Neuronal stem cell (in vitro differentiated cells): ENCODE measurements at places on chromosomes 2 and 18.

DNA sequence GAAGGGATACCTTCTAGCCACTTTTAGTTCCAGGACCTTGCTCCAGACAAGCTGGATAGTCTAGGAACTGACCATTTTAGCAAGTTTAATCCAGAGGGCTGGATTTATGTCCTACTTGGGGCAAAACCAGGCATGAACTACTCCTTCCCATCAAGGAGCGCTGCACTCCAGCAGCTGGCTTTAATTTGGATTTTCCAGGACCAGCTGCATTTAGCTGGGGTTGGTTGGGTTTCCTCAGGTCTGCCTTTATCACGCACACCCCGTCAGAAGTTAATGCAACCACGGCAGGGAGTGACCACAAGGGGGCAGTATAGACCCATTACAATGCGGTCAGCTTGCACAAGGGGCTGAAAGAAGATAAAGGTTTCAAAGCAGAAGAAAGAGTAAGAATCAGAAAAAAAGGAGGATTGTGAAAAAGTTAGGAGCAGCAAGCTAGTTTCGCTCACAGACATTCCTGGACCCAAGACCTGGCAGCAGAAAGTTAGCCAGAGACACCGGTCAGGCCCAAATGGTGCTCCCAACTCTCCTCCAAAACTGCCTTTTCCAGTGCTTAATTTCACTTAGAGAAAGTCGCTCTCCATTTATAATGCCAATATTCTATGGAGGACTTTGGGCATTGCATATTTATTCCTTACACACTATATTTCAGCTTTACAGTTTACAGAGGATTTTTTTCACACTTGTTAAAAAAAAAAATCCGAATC, 40.1 kb downstream of the SLC4A1AP start:
- peak; percentile 86 for DNase-seq

GRCh38 chr2:182186132-182186735, 200.6 kb downstream of the PPP1R1C start:
- DNase-seq, result peak; percentile 33

DNA sequence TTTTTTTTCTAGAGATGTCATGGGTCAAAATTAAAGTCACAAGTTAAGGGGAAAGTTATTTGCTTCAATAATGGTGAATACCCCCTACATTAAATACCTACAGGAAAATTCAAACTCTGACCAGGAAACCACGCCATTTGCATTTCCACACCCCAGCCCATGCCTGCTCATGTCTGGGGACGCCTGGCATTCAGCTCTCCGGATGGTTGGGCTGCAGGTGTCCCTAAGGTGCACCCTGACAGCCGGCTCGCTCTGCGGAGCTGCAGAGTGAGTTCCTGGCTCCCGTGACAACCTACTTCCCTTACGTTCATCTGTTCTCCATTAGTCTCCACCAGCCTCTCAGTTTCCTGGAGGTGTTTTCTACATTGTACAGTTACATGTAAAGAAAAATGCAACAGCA, 122.7 kb upstream of the RIOK3 start:
- DNase-seq, result no peak

DNA sequence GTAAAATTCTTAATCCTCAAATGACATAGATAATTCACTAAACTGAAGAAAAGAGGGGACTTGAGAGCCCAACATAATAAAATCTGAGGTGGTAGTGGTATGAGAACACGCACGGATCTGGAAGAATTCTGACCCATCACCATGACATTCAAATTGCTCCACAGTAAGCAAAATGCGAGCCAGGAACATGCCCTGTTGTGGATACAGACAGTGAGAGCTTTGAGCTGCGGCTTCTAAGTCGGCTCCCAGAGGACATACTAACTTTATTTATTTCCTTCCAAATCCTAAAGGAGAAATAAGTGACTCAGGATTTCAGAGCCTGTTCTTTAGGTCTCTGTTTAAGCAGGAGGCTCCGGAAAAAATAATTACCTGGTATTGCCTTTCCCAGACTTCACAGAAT, 143.4 kb upstream of the SMAD7 start:
- no peak for DNase-seq

DNA sequence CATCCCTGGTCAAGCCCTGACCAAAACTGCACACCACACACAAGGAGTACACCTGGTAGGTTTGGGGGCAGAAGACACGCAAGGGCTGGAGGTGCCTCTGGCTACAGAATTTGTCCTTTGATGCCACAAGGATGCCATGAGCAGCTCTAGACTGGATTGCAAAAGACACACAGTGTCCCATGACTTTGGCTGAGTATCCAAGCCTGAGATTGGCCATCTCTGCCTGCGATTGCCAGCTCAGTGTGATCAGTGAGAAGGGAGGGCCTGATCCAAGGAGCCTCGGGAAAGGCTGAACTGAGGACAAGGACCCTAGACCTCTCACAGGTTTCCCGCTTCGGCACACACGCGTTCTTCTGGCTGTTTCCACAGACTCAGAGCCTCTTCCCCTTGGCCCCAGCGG, 60.0 kb upstream of the FOSL2 start:
- no peak for DNase-seq

- DNase-seq, result no peak
Measured at GRCh38 chr18:12883372-12883683, 709 bp downstream of the PTPN2 start.

DNA sequence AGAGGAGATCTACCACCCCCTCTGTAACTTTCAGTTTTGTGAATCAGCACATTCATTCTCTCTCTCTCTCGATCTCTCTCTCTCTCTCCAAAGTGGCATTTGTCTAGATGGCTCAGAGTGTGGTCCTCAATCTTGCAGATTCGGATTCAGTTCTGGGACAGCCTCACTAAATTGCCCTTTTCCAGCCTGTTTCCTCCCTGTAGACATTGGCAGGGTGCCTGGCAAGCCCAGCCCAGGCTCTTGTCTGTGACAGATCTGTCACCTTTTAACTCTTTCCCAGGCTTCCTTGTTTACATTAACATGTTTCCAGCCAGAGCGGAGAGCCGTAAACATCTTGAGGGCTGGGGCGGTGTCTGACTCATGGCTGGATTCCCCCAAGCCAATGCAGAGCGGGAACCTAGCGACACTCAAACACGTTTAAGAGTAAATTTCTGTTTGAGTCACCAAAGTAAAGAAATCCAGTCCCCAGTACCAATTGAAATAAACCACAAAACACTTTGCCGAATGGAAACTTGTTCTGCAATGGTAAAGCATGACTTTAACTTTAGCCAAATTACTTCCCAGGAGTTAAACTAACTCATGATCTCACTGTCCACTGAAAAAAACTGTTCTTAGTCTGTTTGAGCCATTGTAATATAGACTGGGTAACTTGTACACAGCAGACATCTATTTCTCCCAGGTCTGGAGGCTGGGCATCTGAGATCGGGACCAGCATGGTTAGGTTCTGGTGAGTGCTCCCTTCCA, 6.6 kb upstream of the CYP27C1 start:
- DNase-seq, result no peak

DNA sequence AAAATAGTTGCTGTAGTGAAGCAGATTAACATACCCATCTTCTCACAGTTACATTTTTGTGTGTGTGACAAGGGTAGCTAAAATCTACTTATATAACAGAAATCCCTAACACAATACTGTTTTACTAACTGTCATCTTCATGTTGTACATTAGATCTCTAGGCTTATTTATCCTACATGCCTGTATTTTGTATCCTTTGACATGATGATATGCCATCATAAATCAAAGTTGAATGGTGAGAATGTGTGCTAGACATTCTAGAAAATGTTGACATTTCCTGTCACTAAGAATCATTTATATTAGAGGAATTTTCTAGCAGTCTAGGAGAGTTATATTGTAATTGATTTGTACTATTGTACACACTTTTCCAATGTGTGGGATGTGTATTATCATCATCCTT, 21.5 kb upstream of the CALCRL start:
- DNase-seq, result no peak

- DNase-seq, result no peak
Measured at GRCh38 chr2:171098607-171099006, 62.1 kb downstream of the TLK1 start.

DNA sequence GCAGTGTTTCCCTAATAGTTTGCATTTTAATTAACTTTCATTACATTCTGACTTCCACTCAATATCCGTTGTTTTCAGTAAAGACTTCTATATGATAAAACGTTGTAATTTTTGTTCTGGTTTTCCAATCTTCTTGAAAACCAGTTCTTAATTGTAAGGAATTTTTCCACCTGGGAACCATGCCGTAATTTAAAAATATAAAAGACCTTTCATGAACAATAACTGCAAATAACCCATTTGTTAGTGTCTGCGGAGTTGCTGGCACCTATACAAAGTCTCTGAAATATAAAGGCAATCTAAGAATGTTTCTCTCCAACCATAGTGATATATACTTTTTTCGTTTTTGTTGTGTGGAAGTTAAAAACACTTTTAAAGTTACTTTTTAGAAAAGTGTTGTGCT, 7.7 kb upstream of the SATB2 start:
- DNase-seq, result peak; percentile 5

DNA sequence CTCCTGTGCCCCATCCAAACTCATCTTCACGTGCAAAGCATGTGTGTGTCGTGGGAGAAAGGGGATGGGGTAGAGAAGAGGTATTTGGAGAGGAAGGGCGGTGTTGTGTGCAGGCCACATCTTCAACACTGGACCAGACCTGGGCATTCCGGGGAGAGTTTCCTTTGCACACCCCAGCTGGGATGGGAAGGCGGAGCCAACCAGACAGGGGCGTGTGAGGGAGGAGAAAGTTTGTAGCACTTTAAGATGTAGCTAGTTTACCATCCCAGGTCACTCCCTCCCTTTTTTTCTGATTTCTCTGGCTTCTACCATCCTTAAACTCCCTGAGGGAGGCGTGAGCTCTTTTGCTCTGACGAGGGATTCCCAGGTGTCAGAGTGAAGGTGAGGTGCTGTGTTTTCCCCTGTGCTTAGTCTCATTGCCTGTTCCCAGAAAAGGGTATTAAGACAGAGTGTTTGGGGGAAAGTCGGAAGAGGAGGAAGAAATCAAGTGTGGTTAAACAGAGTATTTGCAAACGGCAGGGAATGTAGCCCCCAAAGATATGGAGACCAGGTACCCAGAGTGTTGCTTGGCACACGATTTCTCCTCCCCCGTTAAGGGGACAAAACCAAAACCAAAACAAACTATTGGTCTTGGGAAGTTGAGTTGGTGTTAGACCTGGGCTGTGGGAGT, 1.6 kb downstream of the SETBP1 start:
- peak; percentile 8 for DNase-seq

- DNase-seq, result no peak
Measured at GRCh38 chr2:33219850-33220275, 256.6 kb upstream of the RASGRP3 start.

GRCh38 chr18:36628435-36629137, 200.2 kb downstream of the TPGS2 start:
- no peak for DNase-seq

DNA sequence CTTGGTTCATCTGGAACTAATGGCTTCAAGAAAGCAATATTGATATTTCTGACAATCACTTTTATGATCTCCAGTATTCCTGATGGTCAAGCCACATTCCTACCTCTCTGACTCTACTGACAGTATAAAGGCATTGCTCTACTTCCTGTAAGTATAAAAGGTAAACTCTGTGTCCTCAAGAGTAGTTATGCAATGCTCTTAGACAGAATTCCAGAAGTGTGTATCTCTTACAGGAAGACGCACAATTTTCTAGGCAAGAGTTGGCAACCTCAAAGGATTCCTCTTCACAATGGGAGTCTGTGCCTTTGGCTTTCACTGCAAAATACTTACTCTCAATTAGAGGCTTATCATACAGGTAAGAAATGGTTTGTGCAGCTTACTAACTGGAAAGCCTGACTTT, 100.1 kb downstream of the THADA start:
- no peak for DNase-seq

DNA sequence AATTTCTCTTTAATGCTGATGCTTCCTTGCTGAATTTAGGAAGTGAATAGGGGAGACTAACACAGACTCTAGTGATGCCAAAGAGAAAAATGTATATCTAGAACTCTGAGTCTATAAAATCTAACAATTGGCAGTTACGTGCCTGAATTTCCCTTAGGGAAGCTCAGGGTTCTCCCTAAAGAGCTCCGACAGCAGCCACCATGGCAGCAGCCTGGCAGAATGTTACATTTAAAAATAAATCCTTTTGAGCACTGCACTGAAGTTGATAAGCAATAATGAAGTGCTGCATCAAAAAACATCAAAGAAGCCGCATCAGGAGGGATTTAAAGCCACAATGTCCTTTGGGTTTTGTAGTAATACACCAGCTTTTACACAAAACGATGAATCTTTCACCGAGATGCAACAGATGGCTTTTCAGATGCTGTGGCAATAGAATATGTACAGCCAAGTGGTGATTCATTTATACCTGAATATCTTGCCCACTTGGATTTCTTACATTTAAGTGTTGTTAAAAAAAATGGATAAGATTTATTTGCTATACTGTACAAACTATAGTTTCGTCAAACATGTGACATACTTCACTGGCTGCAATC, 291.2 kb upstream of the SESTD1 start:
- DNase-seq, result no peak

GRCh38 chr2:128500138-128500800, 181.6 kb upstream of the HS6ST1 start:
- no peak for DNase-seq

- no peak for DNase-seq
Measured at GRCh38 chr2:199743415-199744120, 107.4 kb downstream of the FTCDNL1 start.

DNA sequence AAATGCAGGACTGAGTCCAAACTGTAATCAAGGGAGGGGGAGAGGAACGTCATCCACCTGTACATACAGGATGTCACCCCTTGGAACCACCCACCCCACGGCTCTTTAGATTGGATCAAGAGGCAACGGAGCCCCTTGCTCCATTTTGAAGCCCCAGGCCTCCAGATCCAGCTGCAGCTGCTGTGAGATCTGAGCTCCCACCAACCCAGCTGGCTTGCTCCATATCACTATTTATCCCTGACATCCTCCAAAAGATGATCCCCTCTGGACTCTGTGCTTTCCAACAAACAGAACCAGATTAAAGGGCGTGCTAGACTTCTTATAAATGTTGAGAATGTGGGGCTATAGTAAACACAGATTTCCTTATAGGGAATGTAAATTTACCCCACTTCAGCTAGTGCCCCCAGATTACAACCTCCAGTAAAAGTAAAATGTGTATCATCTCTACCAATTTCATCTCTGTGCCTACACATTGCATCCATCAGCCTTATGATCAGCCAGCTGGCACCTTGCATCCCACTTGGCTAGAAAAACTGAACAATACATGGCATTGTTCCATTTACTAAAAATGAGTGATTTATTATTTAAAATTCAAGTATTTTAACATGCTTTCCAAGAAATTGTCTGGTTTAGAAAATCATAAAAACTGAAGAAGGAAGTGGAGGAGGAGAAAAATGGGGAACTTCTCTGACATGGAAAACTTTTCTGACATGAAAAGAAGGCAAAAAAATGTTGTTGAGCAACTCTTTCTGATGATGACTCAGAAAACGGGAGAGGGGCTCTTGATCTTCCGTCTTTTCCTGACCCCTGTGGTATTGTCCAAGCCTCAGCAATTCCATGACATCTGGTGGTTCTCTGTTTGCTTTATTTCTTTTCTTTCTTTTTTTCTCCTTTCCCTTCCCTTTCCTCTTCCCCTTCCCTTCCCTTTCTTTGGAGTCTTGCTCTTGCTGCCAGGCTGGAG, 262.6 kb upstream of the THUMPD2 start:
- DNase-seq, result no peak
